Right renal cortex interstitium (tissue), 3 donors: ENCODE measurements at places on chromosomes 4 and X.

DNA sequence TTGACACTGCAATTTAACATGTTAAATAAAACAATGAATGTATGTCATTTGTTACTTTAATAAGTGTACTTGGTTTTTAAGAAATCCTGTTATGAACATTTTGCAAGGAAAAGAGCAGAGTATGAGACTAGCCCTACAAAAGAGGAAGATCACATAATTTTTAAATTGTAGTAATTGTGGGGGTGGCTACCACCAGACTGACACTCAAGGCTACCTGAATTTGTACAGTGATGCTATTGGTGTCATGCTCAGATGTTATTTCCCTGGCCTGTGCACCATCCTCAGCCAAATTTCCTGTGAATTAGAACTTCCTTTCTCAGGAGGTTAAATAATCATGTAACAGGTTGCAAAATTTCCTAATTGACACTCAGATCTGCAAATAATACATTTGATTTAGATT is 157.5 kb downstream of the BANK1 start:
- no peak for DNase-seq

DNA sequence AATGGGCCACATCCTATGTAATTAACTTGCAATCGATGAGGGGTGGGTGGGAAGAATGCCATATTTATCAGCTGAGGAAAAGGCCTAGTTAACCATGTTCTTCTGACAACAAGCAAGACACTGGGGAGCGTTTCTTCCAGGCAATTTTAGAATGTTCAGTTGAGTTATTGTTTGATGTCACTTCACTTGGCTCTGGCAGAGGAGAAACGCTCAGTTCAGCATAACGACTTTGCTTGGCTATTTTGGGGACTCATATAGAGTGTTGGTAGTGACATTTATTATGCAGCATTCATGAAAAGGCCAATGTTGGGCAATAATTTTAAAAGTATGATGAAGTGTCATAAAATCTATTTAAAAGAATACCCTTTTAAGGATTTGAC is 648 bp downstream of the SYNPO2 start:
- no peak for DNase-seq

DNA sequence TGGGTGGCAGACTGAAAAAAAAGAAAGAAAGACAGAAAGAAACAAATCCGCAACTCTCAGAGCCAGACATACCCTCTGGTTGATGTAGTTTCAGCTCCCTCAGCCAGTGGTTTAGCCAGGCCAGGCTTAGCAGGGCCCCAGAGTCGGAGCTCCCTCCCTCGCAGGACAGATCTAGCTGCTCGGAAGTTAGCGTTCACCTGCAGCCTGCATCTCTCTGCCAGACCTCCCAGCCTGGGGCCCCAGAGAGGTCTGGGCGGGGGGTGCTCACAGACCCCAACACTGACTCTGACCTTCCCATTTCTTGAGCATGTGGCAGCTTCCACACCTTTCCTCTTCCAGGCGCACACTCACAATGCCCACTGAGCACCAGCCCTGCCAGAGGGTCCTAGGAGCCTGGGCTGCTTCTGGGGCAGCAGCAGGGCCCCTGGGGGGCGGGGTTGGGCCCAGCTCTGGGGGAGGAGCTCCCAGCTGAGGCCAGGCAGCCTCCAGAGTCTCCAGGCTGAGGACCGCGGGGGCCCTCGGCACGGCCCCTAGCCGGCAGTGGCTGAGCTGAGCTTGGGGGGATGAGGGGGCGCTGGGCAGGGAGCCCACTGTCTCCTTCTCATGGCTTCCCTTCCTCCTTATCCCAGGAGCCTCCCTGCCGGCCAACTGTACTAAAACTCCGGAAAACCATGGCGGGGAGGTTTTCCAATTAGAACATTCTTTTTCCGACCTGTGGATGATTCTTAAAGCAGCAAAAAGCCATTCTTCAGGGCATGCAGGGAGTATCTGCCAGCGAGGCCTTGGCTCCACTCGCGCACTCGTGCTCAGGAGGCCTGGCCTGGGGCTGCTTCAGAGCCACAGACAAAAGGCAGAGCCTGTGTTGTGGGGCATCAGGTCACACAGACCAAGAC is 4.6 kb upstream of the ZNF185 start:
- no peak for DNase-seq

GRCh38 chr4:112923516-112923915 is 125.9 kb upstream of the ANK2 start:
- no peak for DNase-seq

GRCh38 chr4:70559211-70559830 is 32.7 kb upstream of the AMBN start:
- peak; percentile 47 for DNase-seq

DNA sequence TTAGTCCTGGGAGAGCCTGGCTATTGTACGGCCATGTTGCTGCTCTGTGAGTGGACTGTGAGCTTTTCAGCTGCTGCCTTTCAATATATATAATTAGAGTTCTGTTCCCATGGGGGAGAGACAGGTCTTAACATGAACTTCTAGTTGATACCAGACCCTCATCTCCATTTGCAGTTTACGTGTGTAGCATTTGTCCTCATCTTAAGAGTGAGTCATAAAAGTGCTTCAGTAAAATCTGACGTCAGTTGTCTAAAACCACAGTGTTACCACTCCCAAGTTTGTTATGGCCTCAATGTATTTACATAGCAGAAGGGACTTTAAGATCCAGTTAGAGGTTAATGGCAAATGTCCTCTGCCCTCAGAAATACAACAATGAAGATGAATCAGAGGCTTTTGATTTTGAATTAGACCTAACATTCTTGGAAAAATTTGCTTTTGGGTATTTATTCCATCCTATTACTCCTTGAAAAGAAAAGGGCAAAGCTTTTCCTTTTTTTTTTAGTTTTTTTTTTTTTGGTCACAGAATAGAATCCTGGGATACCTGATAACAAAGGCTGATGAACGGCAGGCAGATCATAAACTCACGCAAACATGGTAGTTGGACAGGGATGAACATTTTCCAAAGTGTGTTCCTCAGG is 38.6 kb downstream of the PHOX2B start:
- DNase-seq: no peak

DNA sequence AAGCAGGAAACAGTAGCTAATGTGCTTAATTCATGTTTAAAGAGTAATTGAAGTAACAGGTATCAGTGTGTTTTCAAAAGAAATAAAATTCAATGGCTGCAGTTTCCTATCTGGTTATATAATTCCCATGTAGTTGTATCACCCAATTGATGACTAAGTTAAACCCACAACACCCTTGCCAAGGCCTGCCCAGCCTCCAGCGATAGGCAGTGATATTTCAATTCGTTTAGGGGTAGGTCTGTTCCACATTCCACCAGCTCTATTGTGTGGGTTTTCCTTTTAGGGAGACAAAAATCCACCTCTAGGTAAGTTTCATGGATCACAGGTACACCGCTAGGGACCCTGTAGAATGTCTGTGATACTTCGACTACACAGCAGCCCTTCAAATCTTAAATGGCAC is 24.7 kb upstream of the MXRA5 start:
- DNase-seq: no peak

DNA sequence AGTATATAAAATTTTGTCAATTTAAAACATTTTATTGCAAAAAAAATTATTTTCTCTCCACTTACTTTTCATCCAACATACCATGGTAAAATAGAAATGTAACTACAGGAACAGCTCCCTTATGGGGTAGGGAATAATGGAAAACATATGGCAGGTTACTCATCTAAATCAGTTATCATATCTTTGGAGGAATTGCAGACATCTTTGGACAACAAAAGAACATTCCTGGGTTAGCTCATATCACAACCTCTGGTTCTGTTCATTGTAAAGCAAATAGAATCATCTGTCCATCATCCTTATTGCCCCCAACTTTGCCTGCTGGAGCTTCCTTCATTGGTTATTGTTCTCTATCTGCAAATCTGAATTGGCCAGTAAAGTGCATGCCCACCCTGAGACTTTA is 387.5 kb upstream of the GRID2 start:
- DNase-seq: no peak

DNA sequence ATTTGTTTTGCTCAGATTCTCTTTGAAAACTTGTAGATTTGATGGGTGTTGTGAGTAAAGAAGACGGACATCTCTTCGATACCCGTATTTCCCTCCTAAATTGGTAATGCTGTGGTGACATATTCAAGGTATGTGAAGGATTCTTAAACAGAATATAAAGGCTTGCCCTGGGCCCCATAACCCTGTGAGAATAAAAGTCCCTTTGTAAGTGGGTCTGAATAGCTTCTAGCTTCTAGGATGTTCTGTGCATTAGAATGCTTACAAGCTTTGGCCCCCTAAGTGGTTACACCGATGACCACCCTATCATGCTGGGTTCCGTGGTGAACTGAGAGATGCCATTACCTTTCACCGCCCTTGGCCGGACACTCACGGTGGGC is 574 bp upstream of the MOB1B start:
- DNase-seq: no peak

- DNase-seq: no peak
Measured at GRCh38 chrX:96474029-96474740, 210.5 kb upstream of the DIAPH2 start.
